GM20000 (cell line): ENCODE measurements at places on chromosomes 5 and 9.

DNA sequence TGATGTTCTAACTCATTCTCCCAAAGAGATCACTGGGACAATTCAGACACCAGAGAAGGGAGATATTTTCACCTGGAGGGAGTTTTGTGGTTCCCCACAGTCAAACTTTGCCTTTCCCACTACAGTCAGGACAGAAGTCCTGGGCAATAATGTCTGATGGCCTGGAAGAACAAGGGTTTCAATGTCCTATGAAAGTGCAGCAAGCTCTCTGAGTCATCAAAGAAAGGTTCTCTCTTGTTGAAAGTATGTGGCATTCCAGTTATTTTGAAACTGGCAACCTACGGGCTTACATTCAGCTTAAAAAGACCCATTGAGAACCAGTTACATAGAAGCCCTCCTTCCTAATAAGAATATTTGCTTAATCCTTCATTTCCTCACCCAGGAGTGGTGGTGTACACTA lies 103.9 kb downstream of the INSYN2B start:
- DNase-seq: no peak

- no peak for DNase-seq
These were observed 54.6 kb upstream of the STXBP1 start for GRCh38 chr9:127557466-127557869.

DNA sequence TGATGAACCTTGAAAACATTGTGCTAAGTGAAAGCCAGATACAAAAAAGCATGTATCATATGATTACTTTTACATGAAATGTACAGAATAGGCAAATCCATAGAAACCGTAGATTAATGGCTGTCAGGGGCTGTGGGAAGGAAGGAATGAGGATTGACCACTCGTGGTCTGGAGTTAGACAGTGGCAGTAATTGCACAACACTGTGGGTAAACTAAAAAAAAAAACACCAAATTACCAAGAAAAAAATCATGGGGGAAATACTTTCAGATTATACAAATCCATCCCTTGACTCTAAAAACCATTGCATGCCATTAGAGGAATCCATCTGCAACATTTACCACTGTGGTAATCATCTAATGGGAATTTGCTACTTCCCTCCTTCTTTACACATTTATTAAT lies 140.0 kb downstream of the SIL1 start:
- no peak for DNase-seq

GRCh38 chr5:68720884-68721610 lies 372.8 kb upstream of the SLC30A5 start:
- no peak for DNase-seq

DNA sequence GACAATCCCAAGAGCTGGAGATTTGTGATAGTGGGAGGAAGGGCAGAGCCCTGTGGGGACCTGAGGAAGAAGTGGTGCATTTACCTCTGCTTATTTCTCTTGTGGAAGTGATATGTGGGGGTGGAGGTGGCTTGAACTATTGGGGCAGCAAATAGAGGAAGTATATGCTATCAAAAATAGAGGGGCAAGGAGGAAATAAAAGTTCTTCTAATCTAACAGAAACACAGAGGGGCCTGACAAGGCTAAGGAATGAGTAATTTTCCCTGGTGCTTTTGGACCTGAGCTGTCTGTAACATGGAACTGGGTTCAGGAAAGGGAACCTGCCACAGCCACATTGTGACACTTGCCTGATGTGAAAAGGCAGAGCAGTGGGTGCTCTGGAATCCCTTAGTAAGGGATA lies 378.6 kb upstream of the KLF4 start:
- DNase-seq: no peak

- DNase-seq: no peak
These were observed 829.6 kb downstream of the TLR4 start for GRCh38 chr9:118533850-118534249.

DNA sequence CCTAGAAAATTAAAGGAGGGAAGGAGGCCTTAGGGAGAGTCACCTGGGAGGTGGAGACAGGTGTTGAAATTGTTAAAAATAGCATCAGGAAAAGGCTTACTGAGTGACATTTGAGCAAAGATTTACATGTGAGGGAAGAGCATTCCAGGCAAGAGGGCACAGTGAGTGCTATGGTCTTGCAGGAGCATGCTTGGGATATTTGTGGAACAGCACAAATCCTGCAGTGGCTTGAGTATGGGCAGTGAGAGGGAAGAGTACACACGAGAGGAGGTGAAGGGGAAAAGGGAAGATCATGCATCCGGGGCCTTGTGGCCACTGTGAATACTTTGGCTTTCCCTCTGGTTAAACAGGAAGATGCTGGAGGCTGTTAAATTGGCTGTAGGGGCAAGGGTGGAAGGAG lies 36.6 kb downstream of the ACER2 start:
- no peak for DNase-seq

- no peak for DNase-seq
These were observed 111.1 kb upstream of the DAPK1 start for GRCh38 chr9:87386490-87387025.

GRCh38 chr5:143398451-143399237 lies 4.8 kb downstream of the NR3C1 start:
- DNase-seq: no peak

DNA sequence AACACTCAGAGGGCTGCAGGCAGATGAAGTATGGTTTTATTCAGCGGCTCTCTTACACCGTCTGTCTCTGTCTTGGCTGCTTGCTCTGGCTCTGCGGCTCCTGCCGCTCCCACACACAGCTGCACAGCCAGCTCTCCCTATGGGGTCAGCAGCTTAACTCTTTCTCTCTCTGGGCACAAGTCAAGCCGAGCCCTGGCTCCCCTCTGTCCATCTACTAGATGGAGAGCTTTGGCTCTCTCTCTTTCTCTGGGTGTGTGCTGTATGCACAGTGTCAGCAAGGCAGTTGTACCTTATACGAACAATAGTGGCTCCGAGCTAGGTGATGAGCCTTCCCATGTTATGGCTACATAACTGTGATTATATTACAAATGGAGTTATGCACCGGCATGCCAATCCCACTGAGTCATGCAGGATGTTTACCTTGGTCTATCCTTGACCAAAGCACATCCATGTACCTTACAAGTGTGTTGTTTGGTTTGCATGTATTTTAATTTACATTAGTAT lies 19.3 kb upstream of the PPP2CA start:
- no peak for DNase-seq

- DNase-seq: no peak
These were observed 46.6 kb downstream of the CSNK1A1 start for GRCh38 chr5:149504677-149505076.
